ENCODE measurements at places on chromosomes 5 and 9.
A peak's percentile ranks its signal among the peaks of the same experiment; 100 is the strongest.

- DNase-seq: no peak
Observed at GRCh38 chr9:135471791-135472640, 7.6 kb upstream of the PPP1R26 start.

DNA sequence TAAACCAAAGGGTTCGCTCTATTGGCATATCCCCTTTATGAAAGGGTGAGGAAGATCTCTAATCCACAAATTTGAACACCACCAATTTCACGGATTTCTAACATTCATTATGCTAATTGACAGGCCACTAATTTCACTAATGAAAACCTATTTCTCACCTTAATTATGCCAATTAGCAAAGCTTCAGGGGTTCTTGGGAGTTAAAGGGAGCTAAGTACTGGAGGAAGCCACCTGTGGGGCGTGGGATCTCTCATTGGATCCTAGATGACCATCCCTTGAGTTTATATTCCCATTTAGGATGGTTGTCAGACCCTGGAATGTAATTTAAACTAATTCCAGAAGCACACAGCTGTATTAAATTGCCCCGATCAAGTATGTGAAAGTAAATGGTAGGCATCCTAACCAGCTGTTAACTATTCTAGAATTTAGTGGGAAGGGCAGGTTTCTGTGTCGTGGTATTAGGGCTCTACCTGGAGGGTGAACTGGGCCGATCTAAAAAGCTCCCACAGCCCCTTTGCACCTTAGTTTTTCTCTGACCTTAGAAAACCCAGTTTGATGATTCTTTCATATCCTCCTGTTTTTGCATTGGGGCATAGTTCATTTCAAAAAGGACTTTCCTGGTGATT lies 77.1 kb downstream of the C9orf152 start:
- DNase-seq: no peak

GRCh38 chr9:70389621-70390266 lies 24.7 kb downstream of the KLF9 start:
- no peak for DNase-seq

GRCh38 chr5:58825899-58826298 lies 243.0 kb downstream of the RAB3C start:
- no peak for DNase-seq

DNA sequence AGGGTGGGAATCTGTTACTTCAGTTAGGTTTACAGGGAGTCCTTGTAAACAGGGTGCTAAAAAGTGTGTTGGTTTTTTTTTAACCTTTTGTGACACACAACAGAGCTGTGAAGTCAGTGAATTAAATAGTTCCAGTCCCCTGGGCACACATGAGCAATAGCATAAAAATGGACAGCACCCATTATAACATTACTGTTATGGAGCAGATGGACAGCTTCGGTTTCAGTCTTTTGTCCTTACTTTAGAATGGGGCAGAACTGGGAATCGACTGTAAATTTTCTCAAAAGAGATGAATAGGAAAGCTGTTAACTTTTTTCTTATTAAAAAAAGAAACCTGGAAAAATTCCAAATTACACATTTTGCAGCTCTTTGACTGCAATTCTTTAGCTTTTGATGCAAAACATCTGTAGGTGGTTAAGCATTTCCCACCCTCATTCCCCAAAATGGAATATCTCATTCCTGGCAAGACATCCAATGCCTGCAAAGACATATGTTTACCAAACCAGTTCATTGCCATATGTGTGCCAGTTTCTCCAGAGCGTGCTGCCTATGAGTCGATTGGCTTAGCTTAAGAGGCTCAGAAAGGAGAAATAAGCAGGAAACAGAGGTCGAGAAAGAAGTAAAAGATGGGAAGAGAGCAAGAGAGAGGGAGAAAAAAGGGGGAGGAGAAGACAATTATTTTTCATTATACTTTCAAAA lies 212.3 kb upstream of the TMEM161B start:
- DNase-seq: no peak

- no peak for DNase-seq
Observed at GRCh38 chr9:8863886-8864544, 1064.4 kb upstream of the DMAC1 start.

DNA sequence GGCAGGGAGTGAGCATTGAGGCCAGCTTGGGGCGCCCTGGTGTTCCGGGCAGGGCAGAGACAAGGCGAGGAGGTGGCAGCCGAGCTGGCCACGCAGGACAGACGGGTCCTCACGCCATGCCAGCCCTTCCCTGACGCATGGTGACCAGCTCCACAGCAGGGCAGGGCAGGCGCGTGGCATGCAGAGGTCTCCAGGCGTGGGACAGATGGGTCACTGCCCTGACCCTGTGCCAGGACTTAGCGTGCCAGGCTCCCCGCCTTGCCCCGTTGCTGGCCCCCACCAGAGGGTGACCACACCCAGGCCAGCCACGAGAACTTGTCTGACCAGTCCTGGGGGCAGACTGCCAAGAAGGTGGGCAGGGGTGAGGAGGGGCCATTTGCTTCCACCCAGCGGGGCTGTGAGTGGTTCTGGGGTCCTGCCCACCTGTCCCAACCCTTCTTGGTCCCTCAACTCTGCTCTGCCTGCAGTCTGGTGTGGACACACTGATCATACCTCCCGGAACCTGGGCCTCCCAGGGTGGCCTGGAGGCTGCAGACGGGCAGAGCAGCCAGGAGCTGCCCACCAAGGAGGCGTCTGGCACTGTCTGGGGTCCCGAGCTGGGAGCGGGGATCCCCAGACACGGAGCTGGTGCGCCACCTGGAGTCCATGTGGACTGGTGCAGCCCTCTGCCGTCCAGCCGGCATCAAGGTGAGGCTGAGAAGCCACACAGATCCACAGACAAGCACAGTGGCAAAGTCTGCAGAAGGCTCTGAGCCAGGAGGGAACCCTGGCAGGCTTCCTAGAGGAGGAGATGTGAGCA lies at the start of gene RNF224:
TSS of gene RNF224 (plus strand) at position 449 of the 799 bp plus-strand sequence. CDS start 834 bp downstream, outside the sequence.
- DNase-seq: peak; percentile 97

GRCh38 chr5:58462154-58462553 lies 2.3 kb upstream of the PLK2 start:
- peak; percentile 84 for DNase-seq

DNA sequence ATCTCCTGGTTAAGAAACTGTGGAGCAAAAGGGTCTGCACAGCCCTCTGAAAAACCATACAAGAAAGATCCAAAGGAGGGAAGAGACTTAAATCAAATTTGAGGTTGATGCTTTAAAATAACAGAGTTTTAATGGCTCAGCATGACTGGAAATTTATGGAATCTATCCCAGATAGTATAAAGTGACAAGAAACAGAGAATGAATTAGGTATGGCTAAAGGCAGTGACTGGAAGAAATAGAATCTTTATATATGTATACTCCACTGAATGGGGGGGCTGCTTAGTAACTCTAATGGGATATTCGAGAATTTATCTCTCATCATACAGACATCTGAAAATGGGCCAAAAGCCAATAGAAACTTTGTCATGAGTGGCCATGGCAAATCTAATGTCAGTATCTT lies 17.6 kb upstream of the MOCS2 start:
- no peak for DNase-seq

DNA sequence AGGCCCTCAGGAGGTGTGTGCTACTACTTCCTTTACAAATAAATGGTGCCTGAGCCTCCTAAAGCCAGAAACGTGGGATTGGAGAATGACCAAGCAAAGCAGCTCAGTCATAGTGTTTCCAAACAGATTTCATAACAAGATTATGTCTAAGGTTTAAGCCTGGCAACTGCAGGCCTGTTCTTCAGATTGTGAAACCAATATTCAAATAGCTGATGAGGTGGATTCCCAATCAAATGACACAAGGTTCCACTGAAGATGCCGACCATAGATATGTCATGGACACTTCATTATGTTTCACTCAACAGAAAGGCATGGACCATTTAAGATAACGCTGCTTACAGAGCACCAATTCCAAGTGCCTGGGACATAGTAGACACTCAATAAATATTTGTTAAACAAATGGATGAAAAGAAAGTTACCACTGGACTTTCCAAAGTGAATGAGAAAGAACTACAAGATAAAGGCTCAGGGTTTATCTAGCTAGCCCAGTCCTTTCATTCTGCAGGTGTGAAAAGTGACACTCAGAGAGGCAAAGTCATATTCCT lies 189.5 kb downstream of the ACTL7B start:
- no peak for DNase-seq
